ENCODE measurements at places on chromosomes 4 and X. TPM values are rescaled to one million over a fixed set of nuclear protein-coding genes. Genes with fewer than 3 reads are reported as not detected.

The BBS12 gene
- total RNA-seq, result 2.5 TPM

The DMP1 gene
- not detected for total RNA-seq

DNA sequence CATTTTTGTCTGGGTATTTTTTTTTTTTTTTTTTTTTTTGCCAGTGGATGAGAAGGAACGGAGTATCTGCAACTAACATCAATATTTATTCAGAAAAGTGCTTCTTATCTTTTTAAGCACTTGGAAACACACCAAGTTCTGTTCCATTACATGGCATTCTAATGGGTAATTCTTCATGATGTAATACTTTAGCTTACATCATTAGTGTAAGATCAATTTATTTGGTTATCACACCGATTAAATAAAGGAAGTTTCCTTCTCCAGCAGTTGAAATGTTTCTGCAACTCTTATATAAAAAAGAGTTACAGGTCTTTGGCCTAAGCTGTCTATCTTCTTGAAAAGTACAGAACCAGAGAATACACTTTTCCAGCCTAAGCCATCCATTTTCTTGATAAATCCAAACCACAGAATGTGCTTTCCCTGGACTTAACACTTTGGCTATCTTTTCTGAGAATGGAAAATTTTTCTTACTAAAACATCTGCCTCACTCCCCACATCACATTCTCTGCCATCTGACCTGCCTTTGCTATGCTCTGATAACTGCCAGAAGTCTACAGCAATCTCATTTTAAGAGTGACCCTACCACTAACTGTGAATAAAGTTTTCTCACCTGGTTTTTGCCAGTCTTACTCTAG is 191.9 kb upstream of the MAB21L2 start:
- DNase-seq, result no peak

GRCh38 chr4:7598939-7599790 is 164.4 kb upstream of the PSAPL1 start:
- DNase-seq, result no peak

- no peak for DNase-seq
These were observed 145.1 kb downstream of the BEND2 start for GRCh38 chrX:18075603-18076002.

The FAM149A gene
- not detected for total RNA-seq

The ZMAT1 gene
- 1.6 TPM for total RNA-seq

The PPP2R2C gene
- total RNA-seq, result 0.06 TPM

The SETD7 gene
- 67.7 TPM for total RNA-seq

The FMR1 gene
- total RNA-seq, result 18.9 TPM

The RPL9 gene
- 1,384 TPM for total RNA-seq

The RWDD4 gene
- 27.3 TPM for total RNA-seq

GRCh38 chr4:149017002-149017734 is 575.0 kb upstream of the NR3C2 start:
- DNase-seq, result no peak

GRCh38 chrX:65266482-65266881 is 268.1 kb downstream of the LAS1L start:
- DNase-seq, result no peak

DNA sequence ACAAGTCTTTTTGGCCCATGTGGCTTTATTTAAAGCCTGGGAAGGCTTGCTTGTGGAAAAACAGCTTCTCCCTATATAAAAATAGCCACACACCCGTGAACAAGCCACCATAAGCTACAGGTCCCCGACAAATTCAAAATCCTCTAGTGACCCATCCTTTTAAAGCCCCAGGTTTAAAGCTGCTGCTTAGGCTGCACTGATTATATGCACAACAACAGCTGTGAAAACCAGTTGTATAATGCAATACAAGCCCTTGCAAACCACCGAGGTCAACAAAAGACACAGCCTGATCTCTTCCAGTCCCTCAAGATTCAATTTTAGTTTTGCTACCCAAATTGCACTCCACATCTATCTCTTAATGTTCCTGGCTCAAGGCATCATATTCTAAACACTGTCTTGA is 186.0 kb upstream of the WDFY3 start:
- no peak for DNase-seq

DNA sequence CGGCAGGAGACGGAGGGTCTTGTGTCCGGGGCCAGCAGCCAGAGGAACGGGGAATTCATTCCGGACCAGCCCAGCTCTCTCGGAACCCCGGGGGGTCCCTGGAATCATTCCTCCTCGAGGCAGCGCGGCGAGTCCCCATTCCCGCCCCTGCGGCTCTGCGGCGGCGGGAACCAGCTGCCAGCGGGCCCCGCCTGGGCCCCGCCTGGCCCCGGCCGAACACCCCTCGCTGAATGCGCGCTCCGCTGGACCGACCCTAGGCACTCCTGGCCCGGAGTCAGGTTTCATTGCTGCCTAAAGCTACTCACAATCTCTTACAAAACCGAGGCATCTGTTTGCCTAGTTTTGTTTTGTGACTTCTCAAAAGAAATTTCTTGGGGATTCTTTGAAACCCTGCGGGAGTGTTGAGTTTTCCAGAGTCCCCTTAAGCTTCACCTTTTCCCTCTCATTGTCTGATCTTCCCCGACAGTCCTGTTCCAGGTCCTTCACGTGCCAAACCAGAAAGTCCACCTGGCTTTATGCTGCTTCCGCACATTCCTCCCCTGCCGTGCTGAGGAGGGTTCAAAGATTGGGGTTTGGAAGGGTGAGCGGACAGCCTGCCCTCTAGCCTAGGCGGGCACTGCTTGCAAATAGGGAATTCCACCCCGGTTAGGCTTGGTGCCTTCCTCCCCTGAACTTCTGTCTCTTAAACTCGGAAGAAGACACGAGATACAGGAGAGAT is 789 bp downstream of the ARHGAP10 start:
- DNase-seq, result no peak

The MXRA5 gene
- total RNA-seq, result 6.6 TPM

The FOXR2 gene
- not detected for total RNA-seq

DNA sequence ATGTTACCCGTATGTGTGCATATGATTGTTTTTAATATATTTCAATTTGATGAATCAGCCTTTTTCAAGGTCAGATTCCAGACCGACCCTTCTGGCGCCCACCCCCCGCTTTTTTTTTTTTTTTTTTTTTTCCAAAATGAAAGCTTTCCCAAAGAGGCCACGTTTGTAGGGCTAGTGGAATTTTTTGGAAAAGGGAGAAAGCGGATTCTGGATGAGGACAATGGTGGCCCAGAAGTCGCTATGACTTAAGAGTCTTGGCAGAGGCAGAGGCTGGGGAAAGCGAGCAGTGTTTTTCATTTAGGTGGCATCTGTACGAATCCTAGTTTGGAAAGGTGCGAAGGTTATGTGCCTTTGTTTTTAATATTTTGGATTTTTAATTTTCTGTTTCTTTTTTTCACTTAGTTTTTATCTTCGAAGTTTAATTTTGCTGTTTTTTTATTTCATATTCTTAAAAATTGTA is 14.6 kb downstream of the NDUFB11 start:
- no peak for DNase-seq

- no peak for DNase-seq
These were observed 88.8 kb downstream of the BCOR start for GRCh38 chrX:40008791-40009461.

DNA sequence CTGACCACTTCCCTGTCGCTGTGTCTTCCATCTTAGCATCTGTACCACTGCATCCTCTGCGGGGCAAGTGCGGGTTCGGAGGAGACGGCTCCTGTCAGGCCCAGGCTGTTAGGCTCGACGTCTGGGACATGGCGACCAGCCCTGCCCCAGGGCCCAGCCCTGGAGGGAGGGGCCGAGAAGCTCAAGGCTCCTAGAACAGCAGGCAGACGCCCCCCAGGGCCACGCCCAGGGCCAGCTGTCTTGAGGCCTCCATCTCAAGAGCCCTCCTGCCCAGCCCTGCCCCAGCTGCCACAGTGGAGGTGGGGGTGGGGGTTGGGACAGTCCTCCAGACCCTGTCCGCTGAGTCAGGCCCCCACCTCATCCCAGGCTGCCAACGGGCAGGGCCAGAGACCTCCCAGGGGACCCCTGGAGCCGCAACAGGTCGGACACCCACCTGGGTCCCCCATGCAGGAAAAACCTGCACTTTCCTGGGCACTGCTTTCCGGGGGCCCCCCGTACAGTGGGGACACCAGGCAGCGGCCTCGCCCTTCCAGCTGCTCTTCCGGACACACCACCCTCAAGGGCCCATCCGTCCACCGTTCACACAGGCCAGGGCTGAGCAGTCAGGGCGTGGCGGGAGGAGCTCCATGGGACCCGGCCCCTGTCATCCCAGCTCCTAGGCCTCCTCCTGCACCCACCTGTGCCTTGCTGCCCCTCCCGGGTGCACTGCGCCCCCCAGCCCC is 83.1 kb downstream of the FAM53A start:
- no peak for DNase-seq

The NAA11 gene
- total RNA-seq, result not detected

All from HFFc6 (cell line).